ENCODE measurements at places on chromosomes 2 and 18. TPM values are rescaled to one million over a fixed set of nuclear protein-coding genes. Genes with fewer than 3 reads are reported as not detected.

GRCh38 chr2:205858881-205859441, 176.7 kb downstream of the NRP2 start:
- DNase-seq, result no peak

DNA sequence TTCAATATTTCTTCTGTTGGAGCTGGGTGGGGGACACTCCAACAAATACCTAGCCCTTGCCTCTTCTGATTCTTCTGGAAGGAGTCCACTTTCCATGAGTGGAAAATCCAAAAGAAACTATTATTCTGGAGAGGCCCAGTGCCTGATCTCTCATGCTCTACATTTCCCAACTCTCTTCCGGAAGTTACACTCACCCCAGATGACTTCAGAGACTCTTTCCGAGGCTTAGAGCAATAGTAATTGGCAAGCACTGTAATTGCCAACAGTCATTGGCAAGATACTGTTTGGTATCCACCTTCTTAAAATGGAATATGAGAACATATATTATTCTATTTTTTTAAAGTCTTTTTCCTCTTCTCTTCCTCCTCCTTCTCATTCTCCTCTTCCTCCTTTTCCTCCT, 60.5 kb upstream of the CYRIA start:
- no peak for DNase-seq

GRCh38 chr2:115774361-115774760, 1331.9 kb downstream of the DPP10 start:
- no peak for DNase-seq

DNA sequence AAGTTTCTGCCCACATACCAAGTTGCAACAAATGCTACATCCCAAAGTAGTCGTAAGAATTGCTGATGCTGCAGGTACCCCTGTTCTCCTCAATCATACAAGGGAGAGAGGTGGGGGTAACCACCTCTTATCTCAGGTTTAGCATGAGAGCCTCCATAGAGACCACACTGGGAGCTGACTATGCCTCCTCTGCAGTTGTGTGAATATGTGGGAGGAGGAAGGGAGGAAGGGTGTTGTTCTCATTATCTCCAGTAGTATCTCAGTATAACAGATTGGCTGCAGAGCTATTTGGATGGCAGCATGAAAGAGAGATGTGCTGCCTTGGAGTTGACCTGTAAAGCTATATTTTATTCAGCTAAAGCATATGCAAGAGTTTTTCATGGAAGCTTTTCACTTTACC, 690.7 kb downstream of the KCNJ3 start:
- no peak for DNase-seq

The MMADHC gene
- total RNA-seq, result 125 TPM
